ENCODE measurements at places on chromosomes 6 and 20.

DNA sequence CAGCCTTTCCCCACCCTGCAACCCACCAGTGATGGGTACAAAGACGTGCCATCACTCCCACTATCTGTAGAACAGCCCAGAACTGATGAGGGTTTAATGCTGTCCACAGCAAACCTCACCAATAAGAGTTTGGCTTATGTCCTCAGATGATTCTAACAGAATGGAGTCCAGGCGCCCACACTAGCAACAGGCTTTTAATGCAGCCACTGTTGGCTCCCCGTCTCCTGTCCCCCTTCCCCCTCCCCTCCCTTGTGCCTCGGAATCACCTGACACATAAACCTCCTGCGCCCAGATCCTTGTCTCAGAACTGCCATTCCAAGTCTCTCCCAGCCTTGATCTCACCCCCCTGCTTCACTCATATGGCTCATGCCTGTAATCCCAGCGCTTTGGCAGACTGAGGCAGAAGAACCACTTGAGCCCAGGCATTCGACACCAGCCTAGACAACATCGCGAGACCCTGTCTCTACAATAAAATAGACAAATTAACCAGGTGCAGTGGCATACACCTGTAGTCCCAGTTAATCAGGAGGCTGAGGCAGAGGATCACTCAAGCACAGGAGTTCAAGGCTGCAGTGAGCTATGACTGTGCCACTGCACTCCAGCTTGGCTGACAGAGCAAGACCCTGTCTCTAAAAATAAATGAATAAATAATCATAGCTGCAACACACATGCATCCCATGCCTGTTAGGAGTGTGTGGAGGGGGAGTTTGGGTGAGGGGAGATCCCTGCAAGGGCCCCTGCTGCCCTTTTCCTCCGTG is 85.6 kb downstream of the SNX5 start:
- DNase-seq: no peak

DNA sequence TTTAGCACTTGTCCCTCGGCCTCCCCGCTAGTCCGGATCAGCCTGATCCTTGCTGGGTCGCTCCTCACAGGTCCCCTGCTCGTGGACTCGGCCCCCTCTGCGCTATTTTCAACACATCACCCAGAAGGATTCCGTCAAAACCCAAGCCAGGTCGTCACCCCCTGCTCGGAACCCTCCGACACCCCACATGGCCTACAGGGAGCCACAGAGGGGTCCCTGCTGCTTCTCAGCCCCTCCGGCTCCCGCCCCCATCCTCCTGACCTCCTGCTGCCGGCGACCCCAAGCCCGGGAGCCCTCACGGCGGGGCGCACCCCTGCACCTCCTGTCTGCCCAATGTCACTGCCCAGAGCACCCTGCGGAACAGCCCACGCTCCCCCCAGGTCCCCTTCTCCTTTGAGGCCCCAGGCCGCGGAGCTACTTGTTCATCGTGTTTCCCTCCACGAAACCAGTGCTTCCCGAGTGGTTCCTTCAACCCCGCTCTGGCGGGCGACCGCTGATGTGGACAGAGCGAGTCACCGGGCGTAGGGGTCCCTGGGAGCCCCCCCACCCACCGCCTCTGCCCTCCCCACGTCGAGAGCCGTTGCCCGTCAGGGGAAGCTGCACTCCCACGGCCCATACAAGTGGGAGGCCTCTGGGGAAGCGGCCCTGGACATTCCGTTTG is 638 bp upstream of the MYL9 start:
- no peak for DNase-seq

DNA sequence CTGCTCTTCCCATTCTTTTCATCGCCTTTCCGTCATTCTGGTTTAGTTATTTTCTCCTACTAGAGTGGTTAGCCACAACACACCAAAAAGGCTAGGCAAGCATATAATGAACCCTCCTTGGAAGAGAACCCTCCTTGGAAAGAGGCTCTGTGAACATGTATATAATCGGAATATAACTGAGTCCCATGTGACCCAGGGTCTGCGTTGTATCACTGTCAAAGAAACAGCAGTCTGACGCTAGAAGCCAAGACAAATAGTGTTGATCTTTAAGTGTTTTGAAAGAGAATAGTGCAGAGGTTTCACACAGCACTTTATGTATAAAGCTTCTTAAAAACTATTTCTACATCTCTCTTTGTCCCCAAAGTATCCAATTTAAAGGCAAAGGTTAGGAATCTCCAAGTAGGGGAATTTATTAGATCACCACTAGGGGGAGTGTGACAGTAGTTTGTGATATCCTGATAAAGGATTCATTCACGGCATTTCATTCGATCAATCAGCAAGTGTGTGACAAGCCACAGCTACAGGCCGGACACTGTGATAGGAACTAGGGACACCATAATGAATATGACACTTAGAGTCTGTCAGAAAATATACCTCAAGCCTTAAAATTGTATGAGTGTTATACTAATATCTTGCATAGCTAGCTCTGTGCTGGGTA is 395.3 kb downstream of the CD109 start:
- DNase-seq: no peak

- DNase-seq: no peak
These were observed 82.9 kb upstream of the MARCKS start for GRCh38 chr6:113774127-113774825.

DNA sequence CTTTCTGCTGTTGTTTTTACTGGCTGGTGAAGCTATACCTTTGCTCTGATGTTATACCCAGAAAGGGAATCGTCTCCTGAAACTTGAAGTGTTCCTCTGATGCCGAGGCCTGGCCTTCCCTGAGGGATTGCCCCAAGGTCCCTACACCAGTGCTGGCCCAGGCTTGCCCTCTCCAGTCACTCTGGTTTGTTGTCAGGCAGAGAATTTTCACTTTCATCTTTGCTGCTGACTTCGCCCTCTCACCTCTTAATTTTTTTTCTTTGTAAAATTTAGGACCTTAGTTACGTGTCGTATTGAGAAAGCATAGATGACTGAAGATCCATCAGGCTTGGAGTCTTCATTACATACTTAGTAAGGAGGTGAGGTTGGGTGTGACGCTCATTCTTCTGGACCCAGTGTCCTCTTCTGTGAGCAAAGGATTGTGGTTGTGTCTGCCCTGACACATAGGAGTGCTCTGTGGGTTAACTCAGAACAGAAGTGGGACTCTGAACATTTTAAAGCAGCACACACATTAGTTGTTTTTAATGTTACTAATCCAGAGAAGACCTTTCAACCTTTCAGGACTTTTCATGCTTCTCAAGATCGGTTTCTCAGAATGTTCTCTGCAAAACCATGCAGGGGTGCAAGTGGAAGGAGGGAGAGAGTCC is 45.4 kb downstream of the TULP4 start:
- no peak for DNase-seq

DNA sequence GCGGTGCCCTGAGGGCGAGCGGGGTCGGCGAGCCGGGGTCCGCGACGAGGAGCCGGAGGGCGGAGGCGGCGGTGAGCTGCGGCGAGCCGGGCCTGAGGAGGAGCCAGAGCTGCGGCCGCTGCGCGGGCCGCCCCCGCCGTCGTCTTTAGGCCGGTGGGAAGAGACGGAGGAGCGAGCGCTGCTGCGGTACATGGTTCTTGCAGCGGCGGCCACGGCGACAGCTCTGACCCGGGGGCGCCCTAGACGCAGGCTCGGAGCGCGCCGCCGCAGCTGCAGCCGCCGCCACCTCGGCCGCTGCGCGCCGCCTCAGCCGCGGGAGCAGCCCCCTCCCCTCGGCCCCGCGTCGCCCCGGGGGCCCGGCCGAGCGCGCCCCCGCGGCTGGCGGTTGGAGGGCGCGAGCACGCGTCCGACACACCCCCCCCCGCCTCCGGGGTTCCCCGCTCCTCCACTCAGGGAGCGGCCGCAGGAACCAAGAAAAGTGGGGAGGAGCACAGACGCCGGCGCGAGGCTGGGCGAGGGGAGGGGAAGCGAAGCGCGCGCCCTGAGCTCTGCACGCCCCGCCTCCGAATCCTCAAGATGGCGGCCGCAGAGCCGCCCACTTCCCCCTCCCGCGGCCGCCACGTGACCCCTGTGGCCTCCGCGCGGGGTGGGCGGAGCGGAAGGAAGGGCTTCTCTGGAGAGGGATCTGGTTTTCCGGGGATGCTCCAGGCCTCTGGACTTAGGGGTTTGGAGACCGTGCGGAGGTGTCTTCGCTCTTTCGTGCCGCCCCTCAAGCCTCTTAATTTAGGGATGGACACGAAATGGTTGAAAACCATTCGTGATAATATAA is at the start of gene ZNF318:
Gene ZNF318, minus strand, starts transcription at position 474 of the 829 bp plus-strand sequence. Its CDS starts 282 bp downstream, at position 192.
- DNase-seq: peak; percentile 92

GRCh38 chr20:19812696-19813095 is 54.6 kb downstream of the RIN2 start:
- no peak for DNase-seq

- no peak for DNase-seq
These were observed 43.3 kb downstream of the IL20RA start for GRCh38 chr6:137001299-137001976.

DNA sequence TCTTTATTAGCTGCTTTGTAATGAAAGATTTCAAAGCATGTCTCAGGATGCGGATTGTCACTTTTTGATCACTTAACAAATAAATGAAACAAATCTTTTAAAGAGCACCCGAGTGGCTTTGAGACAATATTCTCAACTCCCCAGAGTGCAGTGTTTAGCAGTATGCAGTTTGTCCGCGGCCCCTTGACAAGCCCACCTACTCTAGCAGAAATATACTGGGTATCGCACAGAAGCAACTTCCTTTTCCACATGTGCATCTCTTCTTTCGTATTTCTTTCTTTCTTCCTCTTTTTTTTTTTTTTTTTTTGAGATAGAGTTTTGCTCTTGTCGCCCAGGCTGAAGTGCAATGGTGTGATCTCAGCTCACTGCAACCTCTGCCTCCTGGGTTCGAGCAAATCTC is 84.5 kb upstream of the FAM184A start:
- DNase-seq: no peak

- DNase-seq: no peak
These were observed 30.0 kb upstream of the FBXL4 start for GRCh38 chr6:98977671-98978292.

- DNase-seq: no peak
These were observed 39.9 kb downstream of the TBC1D7 start for GRCh38 chr6:13288481-13288880.

GRCh38 chr6:25193460-25194171 is 85.6 kb upstream of the CARMIL1 start:
- DNase-seq: no peak

DNA sequence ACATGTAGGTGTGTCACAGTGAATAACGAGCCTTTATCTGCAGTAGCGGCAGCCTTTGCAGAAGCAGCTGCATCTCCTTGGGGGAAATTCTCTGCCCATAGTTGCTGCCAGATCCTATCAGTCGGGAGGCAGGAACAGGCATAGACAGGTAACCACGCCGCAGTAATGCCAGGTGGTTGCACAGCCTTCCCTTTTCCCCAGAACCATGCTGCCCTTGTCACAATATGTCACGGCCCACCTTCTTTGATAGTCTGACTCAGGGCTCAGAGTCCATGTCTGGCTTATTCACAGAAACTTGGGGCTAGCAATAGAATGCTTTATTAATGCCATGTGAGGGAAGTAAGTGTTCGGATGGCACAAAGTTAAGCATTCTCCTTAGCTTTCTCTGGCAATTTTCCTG is 76.6 kb downstream of the F13A1 start:
- no peak for DNase-seq

- DNase-seq: no peak
These were observed 12.8 kb upstream of the SGK2 start for GRCh38 chr20:43545837-43546578.

DNA sequence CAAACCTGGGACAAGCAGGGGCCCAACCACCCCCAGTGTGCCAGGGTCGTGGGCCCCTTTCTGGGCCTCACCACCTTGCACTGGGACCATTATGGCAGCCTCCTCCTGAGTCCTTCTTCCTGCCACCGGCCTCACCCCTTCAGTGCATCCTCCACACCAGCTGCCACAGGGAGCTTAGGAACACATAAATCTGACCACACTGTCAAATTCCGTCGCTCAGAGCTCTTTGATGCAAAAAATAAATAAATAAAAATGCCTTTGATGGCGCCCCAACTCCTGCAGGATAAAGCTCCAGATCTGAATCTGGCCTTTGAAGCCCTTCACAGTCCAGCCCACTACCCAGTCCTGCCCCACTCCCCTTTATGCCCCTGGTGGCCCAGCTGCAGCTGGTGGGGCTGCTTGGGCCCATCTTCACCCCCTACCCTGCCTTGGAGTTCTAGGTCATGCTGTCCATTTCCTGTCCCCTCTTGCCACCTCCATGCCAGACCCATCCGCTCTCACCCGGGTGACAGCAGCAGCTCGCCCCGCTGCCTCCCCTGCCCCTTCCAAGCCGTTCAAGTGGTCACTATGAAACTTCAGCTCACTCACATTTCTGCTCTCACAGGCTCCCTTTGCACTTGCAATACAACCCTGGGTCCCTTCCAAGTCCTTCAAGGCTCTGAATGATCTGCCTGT is 16.0 kb downstream of the MYH7B start:
- no peak for DNase-seq

DNA sequence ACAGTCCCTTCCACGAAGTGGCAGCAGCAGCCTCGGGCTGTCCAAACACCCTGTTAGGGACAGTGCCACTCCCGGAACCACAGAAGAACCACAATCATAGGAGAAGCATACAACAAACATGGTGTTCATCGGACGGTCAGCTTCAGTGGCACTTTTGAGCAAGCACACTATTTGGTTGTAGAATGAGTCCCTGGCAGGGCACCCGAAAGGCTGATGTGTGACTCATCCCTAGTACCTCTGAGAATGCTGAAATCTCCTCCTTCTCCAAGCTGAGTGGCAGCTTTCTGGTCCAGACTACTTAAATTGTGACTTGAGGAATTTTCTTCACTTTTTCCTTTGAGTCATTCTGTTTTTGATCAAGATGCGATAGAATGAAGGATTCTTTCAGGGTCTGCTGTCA is 282.5 kb downstream of the ESR1 start:
- no peak for DNase-seq
